ENCODE measurements at places on chromosomes 7 and 10. TPM values are rescaled to one million over a fixed set of nuclear protein-coding genes. Genes with fewer than 3 reads are reported as not detected.

DNA sequence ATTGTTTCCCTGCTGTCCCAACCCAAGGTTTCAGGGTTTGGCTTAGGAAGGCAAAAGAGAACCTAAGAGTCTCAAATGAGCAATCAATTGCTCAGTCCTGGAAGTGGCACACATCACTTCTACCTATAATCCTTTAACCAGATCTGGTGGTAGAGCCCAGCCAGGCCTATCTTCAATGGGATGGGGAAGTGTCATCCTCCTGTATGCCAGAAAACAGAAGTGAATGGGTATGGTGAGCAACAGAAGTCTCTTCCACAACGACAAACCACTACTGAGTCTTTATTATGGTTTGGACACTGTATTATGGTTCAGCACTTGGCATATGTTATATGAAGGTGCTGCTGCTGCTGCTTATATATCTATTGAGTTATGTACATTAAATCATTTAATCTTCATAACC lies 3.0 kb upstream of the AKR1B1 start:
- no peak for DNase-seq

DNA sequence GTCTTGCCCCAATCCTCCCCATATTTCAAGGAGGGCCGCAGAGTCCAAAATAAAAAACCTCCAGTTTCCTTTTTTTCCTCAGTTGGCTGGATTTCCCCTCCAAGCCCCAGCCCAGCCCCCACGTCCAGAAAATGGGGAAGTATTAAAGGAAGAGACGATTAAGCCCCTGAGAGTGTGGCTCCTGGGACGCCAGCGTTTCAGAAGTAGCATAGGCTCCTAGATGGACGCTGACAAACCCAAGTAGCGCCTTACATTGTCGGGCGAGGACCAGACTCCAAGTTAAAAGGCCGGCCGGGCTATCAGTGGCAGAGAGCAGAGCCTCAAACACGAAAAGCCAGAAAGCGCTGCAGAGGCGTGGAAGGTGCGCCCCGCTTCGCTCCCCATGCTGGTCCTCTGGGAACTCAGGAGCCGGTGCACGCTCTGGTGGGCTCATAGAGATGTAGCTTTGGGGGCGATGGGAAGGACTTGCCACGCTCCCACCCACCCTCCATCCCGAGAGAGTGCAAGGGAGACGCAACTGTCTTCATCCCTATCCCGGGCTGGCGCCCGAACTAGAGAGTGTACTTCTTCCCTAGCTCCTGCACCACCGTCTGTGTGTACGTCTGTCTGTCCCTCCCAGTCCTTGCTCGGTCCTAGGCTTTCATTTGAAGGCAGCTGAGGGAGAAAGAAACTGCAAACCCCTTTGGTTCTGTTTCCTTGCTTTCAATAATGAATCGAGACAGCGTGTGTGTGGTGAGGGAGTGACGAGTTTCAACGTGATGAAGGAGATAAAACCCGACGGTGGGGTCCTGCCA lies 6.3 kb upstream of the EMX2 start:
- DNase-seq = no peak

- no peak for DNase-seq
These were observed 1.7 kb upstream of the STK32C start for GRCh38 chr10:132309471-132309865.

The ADIRF gene
- total RNA-seq = 36.5 TPM

DNA sequence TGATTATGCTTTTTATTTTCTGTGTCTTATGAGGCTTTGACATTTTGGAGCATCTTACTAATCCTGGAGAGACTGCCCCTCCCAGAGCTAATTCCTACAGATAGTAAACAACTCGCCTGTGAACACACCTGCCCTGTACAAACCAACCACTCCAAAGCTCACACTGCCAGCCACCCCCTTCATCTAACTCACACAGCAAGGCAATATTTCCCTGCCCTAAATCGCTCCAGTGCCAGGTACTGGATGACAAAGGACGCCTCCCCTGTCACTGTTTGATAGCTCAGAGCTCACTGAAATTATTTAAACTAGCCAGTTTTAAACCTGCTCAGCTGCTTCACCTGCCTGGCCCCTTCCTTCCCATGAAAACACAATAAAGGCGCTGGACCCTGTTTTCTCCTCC lies 535.1 kb upstream of the CELF2 start:
- no peak for DNase-seq

GRCh38 chr10:7529638-7530037 lies 118.8 kb upstream of the SFMBT2 start:
- DNase-seq = no peak

GRCh38 chr7:85392326-85392725 lies 205.5 kb upstream of the SEMA3D start:
- DNase-seq = no peak

DNA sequence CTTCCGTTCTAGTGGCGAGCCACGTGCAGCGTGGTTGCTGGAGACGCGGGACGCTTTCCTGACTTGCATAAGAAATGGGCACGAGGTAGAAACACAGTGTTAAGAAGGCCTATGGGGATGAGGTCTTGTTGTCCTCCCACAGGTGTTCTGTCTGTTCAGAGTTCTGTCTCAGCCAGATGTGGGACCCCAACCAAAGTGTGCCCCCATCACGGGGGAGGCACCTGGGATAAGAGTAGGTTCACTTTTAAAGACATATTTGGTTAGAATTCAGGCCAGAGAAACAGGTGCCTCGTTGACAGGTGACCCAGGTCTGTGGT lies 56.0 kb upstream of the PITRM1 start:
- no peak for DNase-seq

DNA sequence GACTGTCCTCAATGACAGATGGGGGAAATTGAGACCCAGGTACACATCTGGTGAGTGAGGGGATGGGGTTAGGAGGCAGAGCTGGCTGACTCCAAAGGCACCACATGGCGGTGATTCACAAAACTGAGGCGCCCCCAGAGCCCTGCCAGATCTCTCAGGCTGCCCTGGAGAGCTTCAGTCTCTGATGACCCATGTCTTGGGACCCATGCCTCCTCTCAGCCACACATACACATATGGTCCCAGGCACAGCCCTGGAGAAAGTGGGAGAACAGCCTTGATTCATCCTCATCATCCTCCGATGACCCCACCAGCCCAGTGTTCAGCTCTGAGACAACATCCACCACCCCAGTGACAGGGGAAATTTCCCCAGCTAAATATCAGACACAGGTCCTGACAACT lies 426.0 kb downstream of the RPS24 start:
- no peak for DNase-seq

GRCh38 chr10:6542999-6543430 lies 37.1 kb downstream of the PRKCQ start:
- DNase-seq = no peak

DNA sequence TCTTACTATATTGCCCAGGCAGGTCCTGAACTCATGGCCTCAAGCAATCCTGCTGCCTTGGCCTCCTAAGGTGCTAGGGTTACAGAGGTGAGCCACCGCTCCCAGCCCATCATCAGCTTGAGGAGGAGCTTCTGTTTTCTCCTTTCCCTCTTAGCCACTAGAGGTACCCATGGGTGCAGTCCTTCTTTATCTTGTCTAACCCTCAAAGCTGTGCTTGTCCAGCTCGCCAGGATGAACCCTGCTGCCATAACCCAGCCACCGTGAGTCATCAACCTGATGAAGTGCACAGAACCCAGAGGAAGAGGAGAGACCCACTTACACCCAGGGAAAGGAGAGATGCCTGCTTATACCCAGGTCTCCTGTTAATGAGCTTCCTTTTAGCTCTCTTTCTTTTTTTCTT lies 133.4 kb downstream of the CUL2 start:
- DNase-seq = no peak

The RTKN2 gene
- 0.49 TPM for total RNA-seq

DNA sequence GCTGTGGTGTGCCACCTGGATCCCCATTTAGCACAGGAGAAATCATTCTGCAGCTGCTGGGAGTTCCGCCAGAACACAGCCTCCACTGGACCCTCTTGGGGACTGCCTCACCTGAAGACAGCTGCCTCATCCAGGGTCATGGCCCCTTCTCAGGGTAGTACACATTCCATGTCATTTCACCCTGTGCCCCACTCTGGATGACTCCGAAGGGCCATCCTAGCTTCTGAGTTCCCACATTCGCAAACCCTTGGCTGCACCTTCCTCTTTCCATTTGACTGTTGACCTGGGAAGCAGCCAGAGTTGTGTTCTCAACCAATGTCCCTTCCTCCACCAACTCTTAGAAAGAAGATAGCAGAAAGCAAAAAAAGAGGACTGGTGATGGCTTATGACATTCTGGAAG lies 125.6 kb upstream of the TBX20 start:
- no peak for DNase-seq

DNA sequence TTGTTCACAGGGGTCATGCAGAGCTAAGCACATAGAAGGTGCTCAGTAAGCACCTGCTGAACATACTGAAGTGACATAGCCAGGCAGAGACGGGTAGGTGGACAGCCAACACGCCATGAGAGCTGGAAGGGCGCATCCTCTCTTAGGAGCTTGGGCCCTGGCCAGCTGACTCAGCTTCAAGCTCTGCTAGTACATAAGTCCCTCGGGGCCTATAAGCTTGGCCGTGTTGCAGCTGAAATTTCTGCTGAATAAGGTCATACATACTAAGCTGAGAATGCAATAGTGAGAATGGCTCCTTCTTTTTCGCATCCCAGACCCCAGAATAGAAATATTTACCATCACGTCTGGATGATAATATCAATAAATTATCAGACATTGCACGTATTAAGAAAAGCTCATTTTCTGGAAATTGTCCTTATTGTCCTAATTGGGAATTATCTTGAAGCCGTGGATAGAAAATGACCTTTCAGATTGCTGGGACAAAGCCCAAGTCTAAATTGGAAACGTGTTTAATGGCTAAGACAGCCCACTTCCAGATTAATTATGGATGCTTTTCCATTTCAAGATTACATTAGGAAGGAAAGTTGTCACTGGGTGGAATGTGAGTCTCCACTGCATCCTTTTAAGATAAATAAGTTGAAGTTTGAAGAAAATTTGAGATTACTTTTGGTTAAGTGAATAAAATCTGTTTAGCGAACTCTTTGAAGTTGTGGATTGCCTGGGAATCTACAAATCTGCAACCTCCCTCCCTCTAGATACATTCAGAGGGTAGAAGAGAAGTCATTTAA lies 287.1 kb upstream of the C7orf33 start:
- no peak for DNase-seq

GRCh38 chr10:42553064-42553407 lies 85.3 kb downstream of the ZNF33B start:
- no peak for DNase-seq
